ENCODE measurements at places on chromosomes 1 and 21.

- peak; percentile 57 for DNase-seq
Observed at GRCh38 chr1:233543338-233544255, 70.3 kb upstream of the KCNK1 start.

GRCh38 chr1:221440658-221441057 lies 301.2 kb downstream of the DUSP10 start:
- no peak for DNase-seq

DNA sequence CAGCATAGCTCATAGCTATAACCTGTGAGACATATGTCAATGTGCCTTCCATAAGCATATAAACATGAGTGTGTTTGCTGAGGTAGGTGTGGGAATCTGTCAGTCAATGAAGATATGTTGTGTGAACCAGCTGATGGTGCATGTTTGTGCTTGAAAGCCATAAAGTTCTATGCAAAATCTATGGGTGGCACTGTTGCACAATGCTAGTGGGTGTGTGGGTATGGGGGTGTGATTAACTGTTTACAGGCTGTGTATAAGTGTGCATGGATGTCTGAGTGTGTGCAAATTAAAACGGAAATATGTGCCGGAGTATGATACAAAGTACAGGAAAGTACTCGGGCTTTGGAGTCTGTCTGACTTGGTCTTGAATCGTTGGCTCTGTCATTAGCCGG lies 1.0 kb upstream of the ATP2B4 start:
- DNase-seq = no peak

GRCh38 chr1:67711855-67712212 lies 26.8 kb downstream of the GADD45A start:
- DNase-seq = no peak

- no peak for DNase-seq
Observed at GRCh38 chr1:170863621-170864020, 71.7 kb upstream of the MROH9 start.

- DNase-seq = no peak
Observed at GRCh38 chr1:185488808-185489207, 171.8 kb upstream of the IVNS1ABP start.

GRCh38 chr1:216073793-216074595 lies 349.3 kb downstream of the USH2A start:
- DNase-seq = no peak

- no peak for DNase-seq
Observed at GRCh38 chr1:199282751-199283305, 644.0 kb downstream of the PTPRC start.

DNA sequence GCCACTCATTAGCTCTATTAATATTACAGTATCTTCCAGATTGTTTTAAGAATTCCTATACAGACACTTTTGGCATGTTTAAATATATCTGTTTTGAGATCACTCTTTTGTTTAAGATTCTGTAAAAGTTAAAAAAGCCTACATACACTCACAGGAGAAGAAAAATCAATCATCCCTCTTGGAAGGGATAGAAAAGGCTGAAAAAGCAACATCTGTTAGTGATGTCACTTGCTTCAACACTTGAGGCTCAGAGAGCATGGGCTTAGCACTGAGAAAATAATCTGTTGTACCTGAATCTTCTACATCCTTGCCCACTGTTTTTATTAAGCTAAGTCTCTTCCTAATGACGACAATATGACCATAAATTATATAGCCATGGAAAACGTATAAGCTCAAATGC lies 127.0 kb downstream of the ZP4 start:
- DNase-seq = no peak

DNA sequence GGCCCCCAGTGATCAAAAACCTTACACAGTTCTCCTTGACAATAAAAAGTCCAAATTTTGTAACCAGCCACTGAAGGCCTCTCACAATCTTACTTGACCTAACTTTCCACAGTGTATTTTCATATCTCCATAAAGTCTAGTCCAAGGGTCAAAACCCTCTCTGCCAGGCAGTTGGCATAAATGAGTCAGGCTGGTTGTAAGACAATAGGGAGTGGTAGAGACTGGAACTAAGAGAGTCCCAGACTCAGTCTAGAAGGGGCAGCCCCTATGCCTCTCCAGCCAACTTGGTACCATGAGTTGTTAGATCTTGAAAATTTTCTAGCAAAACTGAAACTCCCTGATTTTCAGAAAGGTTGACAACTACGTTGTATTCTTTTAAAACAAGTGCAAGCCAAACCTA lies 21.0 kb downstream of the KIF21B start:
- no peak for DNase-seq

- no peak for DNase-seq
Observed at GRCh38 chr1:117810553-117810952, 118.9 kb downstream of the GDAP2 start.

DNA sequence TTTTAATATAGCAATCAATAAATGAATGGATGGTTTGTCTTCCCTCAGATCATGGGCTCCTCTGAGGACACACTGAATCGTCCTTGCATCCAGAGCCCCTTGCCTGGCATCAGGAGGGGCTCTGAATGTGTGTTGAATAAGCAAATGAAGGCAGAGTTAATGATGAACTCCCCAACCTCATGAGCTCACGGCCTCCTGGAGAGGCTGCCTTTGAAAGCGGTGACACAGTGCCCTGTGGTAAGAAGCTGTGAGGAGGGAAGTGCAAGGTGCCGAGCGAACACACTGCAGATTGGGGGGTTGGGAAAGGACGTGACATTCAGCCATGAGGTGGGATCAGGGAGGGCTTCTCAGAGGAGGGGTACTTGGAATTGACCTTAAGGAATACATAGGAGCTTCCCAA lies 3.2 kb upstream of the PARS2 start:
- DNase-seq = no peak

DNA sequence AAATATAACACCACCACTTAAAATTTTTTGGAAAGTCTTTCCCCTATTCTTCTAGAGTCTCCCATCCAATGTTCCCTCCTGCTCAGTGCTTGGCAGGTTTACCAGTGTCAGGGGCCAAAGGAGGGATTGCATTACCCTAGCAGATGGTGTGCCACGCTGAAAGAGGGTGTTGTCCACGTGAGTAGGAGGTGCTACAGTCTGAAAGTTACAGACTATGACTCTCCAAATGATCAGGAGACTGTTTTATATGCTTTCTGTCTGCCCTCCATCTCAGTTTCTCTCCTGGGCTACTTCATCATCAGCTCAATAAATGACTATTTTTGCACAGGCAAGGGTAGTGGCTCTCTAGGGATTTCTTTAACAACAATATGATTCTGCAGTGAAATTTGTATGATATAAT lies 31.3 kb upstream of the ANGPTL7 start:
- DNase-seq = no peak

GRCh38 chr1:212470059-212470458 lies 37.3 kb downstream of the NENF start:
- peak; percentile 78 for DNase-seq

GRCh38 chr1:116664978-116665371 lies 2.6 kb downstream of the IGSF3 start:
- no peak for DNase-seq

DNA sequence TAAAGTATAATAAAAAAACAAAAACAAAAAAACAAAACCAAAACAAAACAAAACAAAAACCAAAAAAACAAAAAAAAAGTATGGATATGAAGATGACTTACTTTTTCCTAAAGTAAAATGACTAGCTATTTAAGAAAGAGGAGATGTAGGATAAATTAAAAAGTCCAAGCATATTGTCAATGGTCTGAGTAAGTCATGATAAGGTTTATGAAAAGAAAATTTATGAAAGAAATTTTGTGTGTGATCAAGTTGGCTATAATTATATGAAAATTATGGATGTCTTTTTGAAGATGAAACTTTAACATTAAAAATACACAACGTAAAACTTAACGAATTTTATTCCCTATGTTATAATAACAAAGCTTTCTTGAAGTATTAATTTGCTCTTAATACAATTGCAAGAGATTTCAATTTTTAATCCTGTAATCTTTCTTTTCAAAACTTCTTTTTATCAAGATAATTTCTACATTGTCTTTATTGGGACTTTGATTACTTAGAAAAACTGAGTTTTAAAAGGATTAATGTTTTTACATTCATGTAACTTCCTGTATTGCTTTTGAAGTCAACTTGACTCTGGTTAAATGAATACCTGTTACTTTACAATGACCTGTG lies 200.9 kb upstream of the IVNS1ABP start:
- no peak for DNase-seq

DNA sequence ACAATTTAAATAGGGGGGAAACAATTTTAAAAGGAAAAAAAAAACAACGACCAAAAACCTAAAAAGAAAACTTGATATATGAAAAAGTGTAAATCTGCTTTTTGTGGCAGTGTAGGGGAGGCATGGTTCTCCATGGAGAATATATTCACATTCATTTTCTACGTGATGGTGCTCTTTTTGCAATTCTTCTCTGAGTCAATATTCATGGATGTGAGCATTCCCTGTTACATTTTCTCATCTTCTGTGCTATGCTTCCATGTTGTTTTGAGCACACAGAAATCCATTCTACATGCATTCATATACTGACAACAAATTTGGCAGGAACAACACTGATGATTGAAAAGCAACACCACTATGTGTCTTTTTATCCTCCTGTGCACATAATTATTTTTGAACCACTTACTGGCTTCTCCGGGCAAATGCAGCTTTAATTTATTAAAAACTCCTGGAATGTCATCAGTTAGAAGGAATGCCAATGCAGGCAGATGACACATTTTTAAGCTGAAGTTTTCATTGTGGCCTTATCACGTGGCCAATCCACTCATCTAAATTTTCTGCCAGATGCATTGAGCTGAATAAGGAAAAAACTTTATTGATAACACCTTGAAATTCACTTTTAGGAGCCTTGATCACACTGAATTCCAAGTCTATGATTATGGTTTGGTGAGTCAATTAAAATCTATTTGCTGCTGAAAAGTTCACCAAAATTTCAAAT lies 590.6 kb downstream of the NUF2 start:
- DNase-seq = no peak

GRCh38 chr1:229495782-229496181 lies 12.4 kb downstream of the NUP133 start:
- no peak for DNase-seq

DNA sequence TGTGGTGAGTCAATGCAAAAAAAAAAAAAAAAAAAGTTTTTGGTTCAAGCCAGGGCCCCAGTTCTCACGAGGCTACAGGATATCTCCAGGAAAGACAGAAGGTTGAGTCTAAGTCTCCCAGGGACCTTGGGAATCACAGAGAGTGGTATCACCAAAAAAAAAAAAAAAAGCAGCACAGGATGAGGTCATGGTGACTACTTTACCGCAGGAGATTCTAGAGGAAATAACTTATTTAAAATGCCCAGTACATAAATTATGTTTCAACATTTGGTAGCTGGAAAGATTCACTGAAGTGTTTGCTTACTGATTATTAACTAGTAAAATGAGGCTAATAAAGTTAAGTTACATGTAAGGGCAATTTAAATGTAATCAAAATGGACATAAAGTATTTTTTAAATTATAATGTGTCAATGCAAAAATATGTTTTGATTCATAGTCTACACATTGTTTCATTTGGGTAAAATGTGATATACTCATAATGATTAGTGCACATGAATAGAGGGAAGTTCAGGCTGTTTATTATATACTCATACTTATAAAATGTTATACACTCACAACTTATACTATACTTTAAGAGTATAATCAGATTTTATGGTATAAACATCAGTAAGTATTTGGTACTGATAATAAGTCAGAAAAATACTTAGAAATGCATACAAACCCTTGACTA lies 84.1 kb downstream of the PLPPR5 start:
- no peak for DNase-seq

DNA sequence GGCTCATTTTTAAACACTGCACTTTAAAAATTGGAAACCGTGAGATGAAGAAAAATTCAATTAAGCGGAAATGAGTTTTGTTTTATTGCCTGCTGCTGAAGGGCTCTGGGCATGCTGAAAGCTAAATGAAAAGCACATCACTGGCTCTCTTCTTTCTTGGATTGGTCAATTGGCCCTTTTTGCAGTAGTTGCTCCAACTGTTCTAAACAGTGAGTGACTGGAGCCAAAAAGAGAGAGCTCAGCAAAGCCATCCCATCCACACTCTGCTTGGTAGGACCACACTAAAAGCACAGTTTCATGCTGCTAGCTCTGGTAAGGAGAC lies 48.1 kb downstream of the LHX4 start:
- no peak for DNase-seq

- no peak for DNase-seq
Observed at GRCh38 chr1:27122652-27123051, 32.3 kb downstream of the SLC9A1 start.

- no peak for DNase-seq
Observed at GRCh38 chr1:48524892-48525467, 53.0 kb upstream of the SPATA6 start.

DNA sequence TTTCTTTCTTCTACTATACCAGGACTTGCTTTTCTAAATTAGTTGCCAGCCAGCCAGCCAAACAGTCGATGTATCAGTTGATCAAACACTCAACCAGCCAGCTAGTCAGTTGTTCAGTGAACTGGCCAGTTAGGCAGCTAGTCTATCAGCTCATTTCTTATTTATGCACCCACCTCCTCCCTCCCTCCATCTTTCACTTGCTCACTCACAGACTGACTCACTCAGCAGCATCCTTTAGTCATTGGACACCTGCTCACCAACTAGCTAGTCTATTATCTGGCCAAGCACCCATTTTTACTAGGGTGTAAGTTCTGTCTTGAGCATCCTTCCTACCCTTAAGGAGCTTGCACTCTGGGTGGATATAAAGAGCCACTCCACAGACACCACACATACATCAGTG lies 5.9 kb upstream of the SPRR4 start:
- no peak for DNase-seq

- DNase-seq = no peak
Observed at GRCh38 chr1:213844632-213845031, 143.1 kb upstream of the PROX1 start.

- no peak for DNase-seq
Observed at GRCh38 chr1:235421751-235422150, 54.5 kb downstream of the TBCE start.

GRCh38 chr1:8122477-8123407 lies 96.6 kb upstream of the ERRFI1 start:
- DNase-seq = no peak

DNA sequence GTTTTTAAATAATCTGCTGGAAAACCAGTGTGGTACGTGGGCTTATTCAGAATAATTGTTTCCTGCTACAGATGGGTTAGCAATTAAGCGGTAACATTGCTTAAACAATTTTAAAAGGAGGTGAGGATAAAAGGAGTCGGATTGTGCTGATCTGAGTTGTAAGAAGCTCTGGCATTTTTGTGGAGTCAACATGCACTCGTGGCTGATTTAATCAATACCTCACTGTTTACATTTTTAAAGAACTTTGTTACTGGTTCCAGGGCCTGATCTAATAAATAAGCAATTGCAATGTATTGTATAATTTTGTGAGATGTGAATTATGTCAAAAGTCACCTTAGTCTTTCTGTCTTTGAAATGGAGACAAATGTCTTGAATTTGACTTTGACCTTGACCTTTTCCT lies 474.0 kb downstream of the SETD4 start:
- DNase-seq = no peak

GRCh38 chr1:9311029-9311428 lies 18.3 kb downstream of the SPSB1 start:
- peak; percentile 52 for DNase-seq

DNA sequence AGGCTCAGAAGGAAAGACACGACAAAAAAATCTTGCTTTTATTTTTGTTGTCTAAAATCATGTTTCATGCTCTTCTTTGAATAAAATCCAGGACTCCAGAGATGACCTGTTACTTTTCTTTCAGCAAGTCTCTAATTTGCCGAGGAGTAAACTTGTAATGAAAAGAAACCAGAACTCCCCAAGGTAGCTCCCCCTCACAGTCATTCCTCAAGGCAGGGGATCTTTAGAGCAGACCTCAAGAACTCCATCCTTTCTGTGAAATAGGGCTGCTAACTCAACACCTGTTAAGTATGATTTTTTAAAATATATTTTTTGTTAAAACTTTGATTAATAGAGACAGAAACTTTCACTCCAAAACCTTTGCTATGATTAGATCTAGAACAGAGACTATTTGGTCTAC lies 82.7 kb upstream of the ABCD3 start:
- no peak for DNase-seq
